ENCODE measurements at places on chromosomes 3 and 15.

GRCh38 chr3:159765860-159766294 is 222.8 kb upstream of the IL12A start:
- no peak for DNase-seq

DNA sequence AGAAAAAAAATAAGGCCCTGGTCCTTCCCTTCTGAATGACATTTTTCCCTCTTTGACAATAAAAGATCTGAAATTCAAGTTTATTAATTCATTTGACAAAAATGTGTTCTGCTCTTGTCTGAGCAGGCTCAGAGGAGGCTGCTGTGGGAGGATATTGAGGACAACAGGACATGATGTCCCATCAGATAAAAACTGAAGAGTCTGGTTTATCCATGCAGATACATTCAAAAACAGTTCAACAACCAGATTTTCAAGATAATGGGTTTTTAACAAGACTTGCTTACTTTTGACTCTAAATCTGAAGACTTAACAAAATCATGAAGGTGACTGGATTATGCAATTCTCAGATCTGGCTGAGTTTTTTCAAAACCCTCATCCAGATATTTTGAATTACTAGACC is 36.9 kb upstream of the STRIT1 start:
- no peak for DNase-seq

DNA sequence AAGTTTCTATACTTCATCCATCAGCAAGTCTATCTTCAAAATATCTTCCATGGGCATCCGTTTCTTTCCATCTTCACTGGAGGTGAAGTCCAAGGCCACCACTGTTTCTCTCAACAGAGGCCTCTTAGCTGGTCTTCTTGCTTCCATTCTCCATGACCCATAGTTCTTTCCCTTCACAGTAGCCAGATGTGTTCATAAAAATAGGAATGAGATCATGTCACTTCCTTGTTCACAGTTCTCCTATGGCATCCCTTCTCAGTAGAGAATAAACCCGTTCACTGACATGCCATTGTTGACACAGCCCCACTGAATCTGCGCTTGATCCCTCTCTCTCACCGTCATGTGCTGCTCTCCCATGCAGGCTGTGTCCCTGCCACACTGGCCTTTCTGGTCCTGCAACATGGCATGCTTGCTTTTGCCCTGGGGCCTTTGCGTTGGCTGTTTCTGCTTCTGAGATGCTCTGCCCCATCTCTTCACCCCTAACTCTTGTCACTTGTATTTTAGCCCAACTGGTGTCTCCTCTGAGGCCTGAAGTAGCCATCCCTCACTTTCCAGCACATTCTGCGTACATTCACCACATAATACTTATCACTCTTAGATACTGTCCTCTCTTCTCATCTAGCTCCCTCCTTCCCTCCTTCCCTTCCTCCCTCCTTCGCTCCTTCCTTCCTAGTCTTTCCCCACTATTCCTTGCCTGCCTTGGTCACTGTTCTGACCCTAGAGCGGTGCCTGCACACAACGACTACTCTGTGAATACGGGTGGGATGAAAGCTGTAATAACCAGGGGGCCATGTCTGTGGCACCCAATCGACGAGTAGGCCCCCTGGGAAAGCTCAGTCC is 42.0 kb downstream of the STARD5 start:
- no peak for DNase-seq

GRCh38 chr3:160370987-160371857 is 27.8 kb downstream of the IFT80 start:
- DNase-seq: no peak

GRCh38 chr3:135325096-135325495 is 530.0 kb downstream of the EPHB1 start:
- DNase-seq: no peak

DNA sequence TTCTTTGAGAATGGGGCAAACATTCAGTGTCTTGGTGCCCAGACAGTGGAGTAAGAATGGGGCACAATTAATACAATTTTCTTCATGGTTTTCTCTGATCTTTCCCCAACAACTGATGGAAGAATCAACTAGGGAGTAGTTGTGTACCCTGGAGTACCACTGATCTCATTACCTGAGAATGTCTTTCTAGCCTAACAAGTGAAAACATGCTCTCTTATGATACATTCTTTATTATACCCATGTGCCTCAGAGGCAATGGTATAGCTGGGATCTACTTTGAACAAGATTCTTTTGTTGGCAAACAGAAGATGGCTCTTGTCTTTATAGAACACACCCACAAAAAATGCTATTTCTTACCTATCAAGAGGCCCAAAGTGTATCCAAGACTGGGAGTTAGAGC is 250.6 kb upstream of the CMC1 start:
- no peak for DNase-seq
